T-helper 2 cell treated with Interferon-gamma antibody and Interleukin-4, amounts not matched to agents 100 ng/mL and 5 ng/mL, for 36 hours (primary cell): ENCODE measurements at places on chromosomes 16 and 17. TPM values are rescaled to one million over a fixed set of nuclear protein-coding genes. Genes with fewer than 3 reads are reported as not detected.

ZFP3 gene
- total RNA-seq, result 3.5 and 3.7 TPM in 2 replicates

SULT1A1 gene
- 7.4 and 10.0 TPM in 2 replicates for total RNA-seq

KRT13 gene
- not detected in 2 replicates for total RNA-seq

CDH3 gene
- total RNA-seq, result 0.23 and 0.45 TPM in 2 replicates

SPN gene
- 431 and 444 TPM in 2 replicates for total RNA-seq

C17orf113 gene
- total RNA-seq, result 0.05 and 0.11 TPM in 2 replicates

SULT1A4 gene
- total RNA-seq, result 3.2 and 9.8 TPM in 2 replicates

HOXB3 gene
- 10.0 and 10.7 TPM in 2 replicates for total RNA-seq

SLC6A2 gene
- total RNA-seq, result not detected in 2 replicates

DLX3 gene
- total RNA-seq, result not detected in 2 replicates

CES3 gene
- total RNA-seq, result 7.9 and 10.9 TPM in 2 replicates

PRSS21 gene
- total RNA-seq, result 5.7 and 6.6 TPM in 2 replicates

GAST gene
- total RNA-seq, result not detected in 2 replicates

KRTAP1-5 gene
- not detected in 2 replicates for total RNA-seq

SRL gene
- total RNA-seq, result not detected in 2 replicates

SMTNL2 gene
- total RNA-seq, result not detected in 2 replicates

HSF5 gene
- 1.2 TPM in 2 replicates for total RNA-seq

EFCAB5 gene
- total RNA-seq, result 0.52 and 1.6 TPM in 2 replicates

CA5A gene
- total RNA-seq, result not detected in 2 replicates

ASB16 gene
- total RNA-seq, result 0.75 TPM in 1 of 2 replicates, not detected in the other
